Naive thymus-derived CD4-positive, alpha-beta T cell (primary cell): ENCODE measurements at places on chromosomes 4 and X.

GRCh38 chrX:153598541-153599191 lies at the start of gene CCNQ:
CCNQ (minus strand) TSS chrX:153599139; CDS start chrX:153599073, 66 bp downstream.
- no peak for DNase-seq

DNA sequence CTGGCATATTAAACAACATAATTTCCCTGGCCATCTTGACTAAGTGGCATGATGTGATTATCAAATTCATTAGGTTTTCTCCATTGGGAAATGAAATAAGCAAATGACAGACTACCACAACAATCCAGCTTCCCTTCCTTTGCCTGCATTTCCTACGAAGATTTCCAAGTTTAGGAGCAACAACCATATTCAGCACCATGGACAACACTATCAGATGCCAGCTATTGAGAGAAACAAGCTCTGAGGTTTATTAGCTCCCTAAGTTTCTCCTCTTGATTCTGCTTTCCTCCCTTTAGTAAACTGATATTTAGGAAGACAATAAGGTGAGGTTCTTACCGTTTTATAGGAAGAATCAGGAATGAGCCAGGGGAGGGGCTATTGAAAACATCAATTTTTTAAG lies 36.2 kb downstream of the DCX start:
- DNase-seq: no peak

DNA sequence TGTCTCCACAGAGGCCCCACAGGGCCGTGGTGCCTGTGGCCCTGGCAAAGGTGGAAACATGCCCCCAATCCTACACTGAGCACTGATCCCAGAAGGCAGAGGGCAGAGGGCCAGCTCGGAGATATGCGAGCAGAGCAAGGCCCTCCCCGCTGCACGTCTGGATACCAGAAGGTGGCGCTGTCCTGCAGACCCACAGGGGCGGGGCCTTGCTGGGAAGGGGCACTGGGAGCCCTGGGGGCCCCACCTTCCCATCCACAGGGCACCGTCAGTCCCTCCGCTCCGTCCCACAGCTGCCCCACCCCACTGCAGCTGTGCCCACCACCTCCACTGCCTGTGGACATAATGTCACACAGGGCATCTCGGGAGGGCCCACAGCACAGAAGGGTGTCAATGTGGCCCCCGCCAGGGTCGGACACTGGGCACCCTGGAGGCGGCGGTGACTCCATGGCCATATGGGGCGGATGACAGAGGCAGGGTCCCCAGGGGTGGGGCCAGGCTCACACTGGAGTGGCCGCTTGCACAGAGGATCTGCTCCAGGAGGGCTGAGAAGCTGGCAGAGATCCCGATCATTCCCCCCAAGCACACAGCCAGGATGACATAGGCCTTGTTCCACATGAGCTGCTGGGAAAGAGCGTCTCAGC lies 4.8 kb downstream of the SLC49A3 start:
- no peak for DNase-seq

- DNase-seq: no peak
Observed at GRCh38 chrX:53316860-53317237, 35.5 kb upstream of the IQSEC2 start.

DNA sequence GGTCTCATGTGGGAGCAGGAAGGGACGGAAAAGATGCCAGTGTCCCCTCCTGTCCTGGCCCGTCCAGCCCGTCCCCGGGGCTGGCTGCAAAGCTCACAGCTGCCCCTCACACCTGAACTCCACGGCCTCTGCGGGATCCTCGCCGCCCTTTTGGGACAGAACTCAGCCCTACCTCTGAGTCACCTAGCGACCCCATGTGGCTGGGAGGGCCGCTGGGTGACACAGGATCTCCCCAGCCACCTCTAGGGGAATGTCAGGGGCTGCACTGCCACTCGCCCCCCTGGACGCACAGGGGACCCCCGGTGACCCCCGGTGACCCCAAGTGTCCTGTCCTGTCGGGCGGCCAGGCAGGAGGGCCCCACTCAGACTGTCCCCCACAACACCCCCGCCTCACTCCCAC lies 748 bp downstream of the FAM9B start:
- no peak for DNase-seq

- no peak for DNase-seq
Observed at GRCh38 chr4:7501873-7502272, 67.1 kb upstream of the PSAPL1 start.

DNA sequence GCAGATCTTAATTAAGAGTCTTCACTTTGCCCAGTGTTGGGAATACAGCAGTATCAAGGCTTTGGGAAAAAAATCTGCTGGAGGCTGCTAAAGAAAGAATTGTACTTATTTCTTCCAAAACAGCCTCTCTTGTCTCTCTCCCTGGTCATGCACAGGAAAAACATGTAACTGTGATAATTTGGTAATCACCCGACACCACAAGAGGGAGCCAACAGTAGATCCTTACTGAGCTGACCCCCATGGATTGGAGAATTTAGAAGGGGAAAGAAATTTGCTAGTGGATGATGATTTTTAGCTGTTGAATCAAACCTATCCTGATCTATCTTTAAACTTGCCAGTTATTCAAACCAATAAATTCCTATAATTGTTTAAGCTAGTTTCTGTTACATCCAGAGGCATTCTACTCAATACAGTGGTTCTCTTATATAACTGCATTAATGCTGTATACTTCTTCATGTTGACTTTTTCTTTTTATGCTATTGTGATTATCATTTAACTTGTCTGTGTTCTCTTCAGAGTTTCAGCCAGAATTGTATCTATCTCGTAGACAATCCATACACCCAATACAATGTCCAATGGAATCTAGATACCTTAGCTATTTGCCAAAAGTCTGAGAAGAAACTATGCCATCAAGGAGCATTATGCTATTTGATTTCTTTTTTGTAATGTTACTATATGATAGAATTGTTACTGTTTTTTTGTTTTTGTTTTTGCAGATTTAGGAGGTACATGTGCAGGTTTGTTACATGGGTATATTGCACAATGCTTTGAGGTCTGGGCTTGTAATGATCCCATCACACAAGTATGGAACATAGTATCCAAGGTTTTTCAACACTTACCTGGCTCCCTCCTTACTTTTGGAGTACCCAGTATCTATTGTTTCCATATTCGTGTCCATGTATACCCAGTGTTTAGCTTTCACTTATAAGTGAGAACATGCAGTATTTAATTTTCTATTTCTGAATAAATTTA lies 31.3 kb upstream of the ARHGEF38 start:
- DNase-seq: peak; percentile 20
